Ascending aorta (tissue), 2 donors: ENCODE measurements at places on chromosomes 1 and 21. TPM values are rescaled to one million over a fixed set of nuclear protein-coding genes. Genes with fewer than 3 reads are reported as not detected.

DNA sequence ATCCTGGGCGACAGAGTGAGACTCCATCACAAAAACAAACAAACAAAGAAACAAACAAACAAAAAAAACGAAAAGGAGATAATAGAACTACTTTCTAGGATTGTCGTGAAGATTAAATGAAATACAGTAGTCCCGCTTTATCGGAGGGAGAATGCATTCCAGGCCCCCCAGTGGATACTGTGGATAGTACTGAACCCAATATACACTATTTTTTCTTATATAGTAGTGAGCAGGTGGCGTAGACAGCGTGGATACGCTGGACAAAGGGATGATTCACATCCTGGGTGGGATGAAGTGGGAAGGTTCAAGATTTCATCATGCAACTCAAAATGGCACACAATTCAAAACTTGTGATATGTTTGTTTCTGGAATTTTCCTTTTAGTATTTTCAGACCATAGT is 8.0 kb downstream of the SLC35F3 start:
- H3K4me3 ChIP-seq = no peak overlapping the region
- H3K27me3 ChIP-seq = no peaks in the 10 kb centered on the region
- H3K36me3 ChIP-seq = no peaks in the 10 kb centered on the region

DNA sequence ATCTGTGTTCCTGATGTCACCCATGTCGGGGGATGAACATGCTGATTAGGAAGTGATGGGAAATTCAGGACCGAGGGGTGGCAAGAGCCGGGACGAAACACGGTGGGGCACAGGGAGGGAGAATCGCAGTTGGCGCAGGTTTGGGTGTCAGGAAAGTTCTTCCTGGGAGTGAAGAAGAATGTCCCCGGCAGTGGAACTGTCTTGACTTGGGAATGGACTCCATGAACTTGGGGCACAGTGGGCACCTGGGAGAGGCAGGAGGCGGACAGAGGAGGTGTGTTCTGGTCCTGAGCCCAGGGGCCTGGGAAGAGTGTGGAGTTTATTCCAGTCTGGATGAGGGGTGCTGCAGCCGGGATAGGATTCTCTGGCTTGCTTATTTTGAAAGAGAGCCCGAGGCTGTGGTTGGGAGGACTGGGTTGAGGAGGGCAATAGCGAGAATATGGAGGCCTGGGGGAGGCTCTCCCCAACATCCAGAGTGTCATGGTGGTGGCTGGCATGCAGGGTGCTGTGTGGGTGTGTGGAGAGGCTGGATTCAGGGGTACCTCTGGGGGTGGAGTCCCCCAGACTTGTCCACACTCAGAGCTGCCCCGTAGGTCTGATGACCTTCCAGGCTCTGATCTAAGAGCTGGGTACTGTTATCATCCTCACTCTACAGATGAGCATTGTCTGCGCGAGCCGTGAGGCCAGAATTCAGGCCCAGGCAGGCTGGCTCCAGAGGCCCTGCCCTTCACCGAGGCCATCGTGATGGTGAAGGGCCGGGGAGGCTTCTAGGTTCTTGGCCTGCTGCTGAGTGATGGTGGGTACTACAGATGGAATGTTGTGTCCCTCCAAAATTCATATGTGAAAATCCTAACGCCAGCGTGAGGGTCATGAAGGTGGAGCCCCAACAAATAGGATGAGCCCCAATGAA is 274.5 kb upstream of the C1orf174 start:
- no peak overlapping the region for H3K4me3 ChIP-seq
- no peak for DNase-seq
- H3K27ac ChIP-seq = no peak overlapping the region
- no peaks in the 10 kb centered on the region for H3K4me1 ChIP-seq
- no peaks in the 10 kb centered on the region for H3K36me3 ChIP-seq
- no peaks in the 10 kb centered on the region for H3K27me3 ChIP-seq

DNA sequence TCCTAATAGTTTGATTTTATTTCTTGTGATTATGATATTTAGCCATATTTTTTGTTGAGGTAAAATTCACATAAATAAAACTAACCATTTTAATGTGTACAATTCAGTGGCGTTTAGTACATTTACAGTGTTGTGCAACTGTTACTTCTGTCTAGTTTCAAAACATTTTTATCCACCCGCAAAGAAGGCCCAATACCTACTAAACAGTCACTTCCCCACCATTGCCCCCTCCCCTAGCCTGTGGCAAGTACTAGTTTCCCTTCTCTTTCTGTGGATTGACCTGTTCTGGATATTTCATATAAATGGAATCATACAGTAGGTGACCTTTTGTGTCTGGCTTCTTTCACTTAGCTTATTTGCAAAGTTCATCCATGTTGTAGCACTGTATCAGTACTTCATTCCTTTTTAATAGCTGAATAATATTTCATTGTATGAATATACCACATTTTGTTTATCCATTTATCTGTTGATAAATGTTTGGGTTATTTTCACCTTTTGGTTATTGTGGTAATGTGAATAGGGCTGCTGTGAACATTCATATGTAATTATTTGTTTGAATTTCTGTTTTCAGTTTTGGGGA is 4.1 kb downstream of the FLVCR1 start:
- no peaks in the 10 kb centered on the region for H3K36me3 ChIP-seq
- DNase-seq = no peak
- no peak overlapping the region for H3K4me3 ChIP-seq
- H3K27me3 ChIP-seq = no peaks in the 10 kb centered on the region
- H3K4me1 ChIP-seq = peaks cover 5% of the 10 kb centered on the region
- H3K27ac ChIP-seq = no peak overlapping the region

DNA sequence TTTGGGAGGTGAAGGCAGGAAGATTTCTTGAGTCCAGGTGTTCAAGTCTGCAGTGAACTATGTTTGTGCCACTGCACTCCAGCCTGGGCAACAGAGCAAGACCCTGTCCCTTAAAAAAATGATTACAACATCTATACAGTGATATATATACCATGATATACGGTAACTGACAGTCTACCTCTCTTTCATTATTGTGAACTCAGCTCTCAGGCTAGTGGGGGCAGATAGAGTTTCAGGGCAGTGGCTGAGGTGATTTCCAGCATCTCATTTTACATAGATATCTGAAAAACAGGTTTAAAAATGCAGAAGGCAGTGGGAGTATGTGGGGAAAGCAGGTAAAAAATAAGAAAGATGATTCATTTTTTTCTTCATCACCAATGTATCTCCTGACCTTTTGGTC is 8.1 kb upstream of the NTNG1 start:
- no peak overlapping the region for H3K27ac ChIP-seq
- no peaks in the 10 kb centered on the region for H3K27me3 ChIP-seq
- DNase-seq = no peak
- no peaks in the 10 kb centered on the region for H3K36me3 ChIP-seq

GRCh38 chr21:32887026-32887425 is 115.5 kb upstream of the PAXBP1 start:
- DNase-seq = no peak
- H3K4me3 ChIP-seq = no peak overlapping the region
- no peaks in the 10 kb centered on the region for H3K36me3 ChIP-seq
- H3K27me3 ChIP-seq = no peaks in the 10 kb centered on the region
- H3K27ac ChIP-seq = no peak overlapping the region

Gene FCRL2
- total RNA-seq = not detected

Gene ATP6V1G3
- not detected for total RNA-seq

Gene TFAP2E
- 10.2 TPM for total RNA-seq

DNA sequence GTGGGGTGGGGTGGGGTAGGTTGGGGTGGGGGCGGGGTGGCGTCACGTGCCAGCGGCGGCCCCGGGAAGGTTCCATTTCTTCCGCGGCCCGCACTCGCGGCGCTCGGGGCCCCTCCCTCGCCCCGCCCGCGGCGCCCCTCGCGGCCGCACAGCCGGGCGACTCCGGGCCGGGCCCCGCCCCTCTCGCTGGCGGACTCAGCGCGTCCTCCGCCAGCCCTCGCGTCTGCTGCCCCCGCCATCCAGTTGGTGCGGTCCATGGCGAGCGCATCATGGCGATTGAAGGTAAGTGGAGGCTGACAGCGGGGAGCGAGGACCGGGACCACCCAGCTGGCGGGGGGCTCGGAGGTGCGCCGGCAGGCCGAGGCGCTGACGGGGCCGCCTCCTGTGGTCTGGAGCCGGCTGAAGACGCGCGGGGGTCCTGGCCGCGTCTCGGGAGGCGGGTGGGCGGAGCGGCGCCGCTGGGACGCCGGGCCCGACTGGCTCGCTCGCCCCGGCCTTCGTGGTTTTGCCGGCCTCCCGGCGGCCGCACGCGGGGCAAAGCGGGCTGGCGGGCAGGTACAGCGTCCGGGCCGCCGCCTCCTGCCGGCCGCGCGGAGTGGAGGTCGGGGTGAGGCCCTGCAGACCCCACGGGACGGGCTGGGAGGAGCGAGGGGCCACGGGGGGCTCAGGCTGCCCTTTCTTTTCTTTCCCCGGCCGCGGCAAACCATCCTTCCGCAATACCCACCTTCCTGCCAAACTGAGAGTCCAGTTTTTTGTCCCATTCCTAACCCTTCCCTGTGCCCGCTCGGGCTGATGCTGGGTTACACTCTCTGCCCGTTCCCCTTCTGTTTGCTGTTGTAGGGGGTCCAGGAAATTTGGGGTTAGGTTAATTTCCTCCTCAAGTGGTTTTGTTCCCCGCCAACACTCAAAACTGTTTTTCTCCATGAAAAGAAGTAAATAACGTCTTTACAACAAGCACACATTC is at the start of gene SYT14:
Gene SYT14 (plus strand): TSS at position 222 of the 964 bp plus-strand sequence. CDS start 48 bp downstream, at position 270.
- DNase-seq = no peak
- peak within 1 kb of the TSS; percentile 25 for H3K4me3 ChIP-seq
- H3K27me3 ChIP-seq = no peaks in the 10 kb centered on the region
- no peaks in the 10 kb centered on the region for H3K4me1 ChIP-seq

DNA sequence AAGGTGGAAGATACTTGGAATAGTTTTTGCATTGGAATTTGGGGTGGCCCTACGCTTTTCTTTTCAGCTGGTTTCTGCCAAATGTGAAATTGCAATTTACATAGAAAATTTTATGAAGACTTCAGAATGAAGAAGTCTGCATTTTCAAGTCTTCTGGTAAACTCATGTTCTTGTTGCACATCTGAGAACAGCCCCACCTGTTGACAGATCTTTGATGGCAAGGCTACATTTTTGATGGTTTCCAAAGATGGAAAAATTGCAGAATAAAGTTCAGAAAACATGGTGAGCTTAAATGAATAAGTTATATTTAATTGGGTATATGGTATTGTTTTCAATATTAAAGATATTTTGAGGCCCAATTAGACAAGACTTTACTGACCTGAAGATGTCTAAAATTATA is 25.4 kb downstream of the OLFM3 start:
- DNase-seq = no peak
- H3K27ac ChIP-seq = no peak overlapping the region
- H3K4me1 ChIP-seq = no peaks in the 10 kb centered on the region

DNA sequence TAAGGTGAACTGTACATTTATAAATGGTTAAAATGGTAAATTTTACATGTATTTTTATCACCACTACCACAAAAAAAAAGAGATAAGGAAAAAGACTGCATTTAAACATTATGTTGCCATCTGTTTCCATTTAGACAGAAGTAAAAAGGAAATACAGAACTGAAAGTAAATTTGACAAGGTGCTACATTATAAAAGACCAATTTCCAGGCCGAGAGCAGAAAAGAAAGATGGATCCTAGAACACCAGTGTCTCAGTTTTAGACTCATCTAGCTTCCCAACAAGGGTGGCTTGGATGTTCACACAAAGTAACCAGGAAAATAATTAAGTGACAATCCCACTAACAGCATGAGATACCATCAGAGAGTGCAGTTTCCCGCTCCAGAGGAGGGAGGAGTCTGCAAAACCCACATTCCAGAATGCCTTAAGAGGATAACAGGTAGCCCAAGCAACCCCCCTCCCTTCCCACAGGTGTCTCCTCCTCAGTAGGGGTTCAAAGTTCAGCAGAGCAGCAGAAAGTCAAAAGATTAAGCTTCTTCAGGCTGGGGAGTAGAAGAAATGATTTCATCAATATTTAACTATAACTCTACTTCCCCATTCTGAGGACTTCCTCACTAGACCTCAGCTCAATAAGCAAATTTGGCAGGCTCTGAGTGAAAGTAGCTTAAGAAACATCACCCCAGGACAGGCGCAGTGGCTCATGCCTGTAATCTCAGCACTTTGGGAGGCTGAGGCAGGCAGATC is 11.8 kb downstream of the TPM3 start:
- H3K27ac ChIP-seq = no peak overlapping the region
- DNase-seq = no peak
- peaks cover 17% of the 10 kb centered on the region for H3K4me1 ChIP-seq
- peaks cover 19% of the 10 kb centered on the region for H3K36me3 ChIP-seq
- no peaks in the 10 kb centered on the region for H3K27me3 ChIP-seq

- DNase-seq = no peak
- H3K27me3 ChIP-seq = no peaks in the 10 kb centered on the region
- no peaks in the 10 kb centered on the region for H3K36me3 ChIP-seq
- no peak overlapping the region for H3K4me3 ChIP-seq
- no peak overlapping the region for H3K27ac ChIP-seq
Measured at GRCh38 chr1:88117597-88117996, 566.5 kb upstream of the PKN2 start.

DNA sequence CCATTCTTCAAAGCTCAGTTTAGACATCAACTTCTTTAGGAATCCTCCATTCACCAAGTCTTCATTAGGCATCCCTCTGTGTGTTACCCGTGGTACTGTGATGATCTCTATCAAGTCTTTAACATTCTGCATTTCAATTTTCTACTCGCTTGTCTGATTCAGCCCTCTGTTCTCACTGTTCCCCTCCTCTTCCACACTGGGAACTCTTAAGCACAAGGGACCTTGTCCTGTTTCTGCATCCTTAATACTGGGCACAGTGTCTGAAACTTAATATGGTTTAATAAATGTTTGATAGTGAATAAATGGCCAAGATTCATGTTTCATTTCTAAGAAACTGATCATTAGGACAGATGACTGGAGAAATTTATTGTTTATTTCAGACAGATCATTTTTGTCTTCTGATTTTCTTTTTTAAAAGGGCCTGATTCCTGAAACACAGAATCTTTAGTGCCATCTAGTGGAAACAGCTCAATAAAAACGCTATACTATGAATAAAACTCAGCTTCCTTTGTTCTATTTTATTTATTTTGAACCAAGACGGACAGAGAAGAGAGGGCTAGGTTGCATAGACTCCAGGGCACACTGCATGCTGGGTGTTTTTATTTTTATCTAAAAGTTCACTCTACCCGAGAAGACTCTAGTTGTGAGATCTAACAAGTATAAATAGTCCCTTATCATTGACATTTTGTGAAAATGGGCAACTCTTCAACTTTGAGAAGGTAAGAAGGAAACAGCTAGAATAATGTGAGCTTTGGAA is 7.0 kb upstream of the TRIM45 start:
- H3K36me3 ChIP-seq = no peaks in the 10 kb centered on the region
- H3K4me1 ChIP-seq = peaks cover 4% of the 10 kb centered on the region
- no peak for DNase-seq
- H3K27ac ChIP-seq = no peak overlapping the region
- no peaks in the 10 kb centered on the region for H3K27me3 ChIP-seq
- no peak overlapping the region for H3K4me3 ChIP-seq
